ENCODE measurements at places on chromosomes 6 and 20.

DNA sequence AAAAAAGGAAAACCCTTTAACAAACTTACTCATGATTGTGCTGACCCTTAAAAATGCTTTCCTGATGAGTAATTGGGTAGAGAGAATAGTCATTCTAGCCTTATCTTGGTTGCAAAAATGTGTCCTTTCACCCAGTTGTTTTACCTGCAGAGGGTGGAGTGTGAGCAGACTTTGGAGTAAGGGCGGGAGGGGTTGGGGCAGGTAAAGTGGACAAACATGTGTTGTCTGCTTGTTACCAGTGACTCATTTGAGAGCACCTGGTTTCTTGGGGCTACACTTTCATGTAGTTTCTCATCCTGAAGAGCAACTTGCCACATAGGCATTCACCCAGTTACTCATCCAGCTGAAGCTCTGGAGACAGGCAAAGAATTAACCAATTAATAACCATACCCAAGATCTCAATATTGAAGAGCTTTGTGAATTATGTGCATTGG lies 121.1 kb downstream of the TNFRSF21 start:
- no peak for DNase-seq

GRCh38 chr20:32535953-32536823 lies 48.9 kb downstream of the NOL4L start:
- DNase-seq: peak; percentile 66

GRCh38 chr6:38671885-38672467 lies 31.0 kb downstream of the GLO1 start:
- peak; percentile 5 for DNase-seq

- DNase-seq: no peak
These were observed 8.1 kb downstream of the ASIP start for GRCh38 chr20:34249291-34249690.

DNA sequence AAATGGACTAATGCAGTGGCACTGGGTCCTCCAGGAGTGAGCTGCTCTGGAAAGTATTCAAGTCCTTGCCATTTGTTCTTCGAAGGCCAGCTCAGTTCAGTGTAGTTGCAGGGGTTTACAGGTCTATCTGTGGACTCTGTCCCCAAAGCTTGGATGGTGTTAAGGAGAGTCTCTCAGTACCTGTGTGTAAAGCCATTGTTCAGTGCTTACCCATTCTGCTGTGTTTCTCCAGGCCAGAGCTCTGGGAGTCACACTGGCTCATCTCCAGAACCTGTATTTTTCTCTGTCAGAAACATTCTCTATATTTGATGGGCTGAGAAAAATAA lies 66.6 kb downstream of the DTD1 start:
- no peak for DNase-seq

DNA sequence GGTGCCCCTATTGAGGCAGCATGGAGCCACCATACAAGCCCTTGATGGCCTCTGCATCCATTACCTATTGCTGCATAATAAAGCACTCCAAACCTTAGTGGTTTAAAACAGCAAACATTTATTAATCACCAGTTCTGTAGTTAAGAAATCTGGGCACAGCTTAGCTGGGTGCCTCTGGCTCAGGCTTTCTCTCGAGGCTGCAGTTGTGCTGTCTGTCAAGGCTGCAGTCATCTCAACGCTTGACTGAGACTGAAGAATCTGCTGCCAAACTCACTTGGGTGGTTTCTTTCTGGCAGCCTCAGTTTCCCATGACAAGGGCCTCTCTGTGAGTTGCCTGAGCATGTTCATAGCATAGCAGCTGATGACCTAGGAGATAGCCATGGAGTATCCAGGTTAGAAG lies 207.4 kb upstream of the LRFN2 start:
- no peak for DNase-seq

GRCh38 chr6:140979642-140980091 lies 1153.1 kb upstream of the GJE1 start:
- DNase-seq: no peak

DNA sequence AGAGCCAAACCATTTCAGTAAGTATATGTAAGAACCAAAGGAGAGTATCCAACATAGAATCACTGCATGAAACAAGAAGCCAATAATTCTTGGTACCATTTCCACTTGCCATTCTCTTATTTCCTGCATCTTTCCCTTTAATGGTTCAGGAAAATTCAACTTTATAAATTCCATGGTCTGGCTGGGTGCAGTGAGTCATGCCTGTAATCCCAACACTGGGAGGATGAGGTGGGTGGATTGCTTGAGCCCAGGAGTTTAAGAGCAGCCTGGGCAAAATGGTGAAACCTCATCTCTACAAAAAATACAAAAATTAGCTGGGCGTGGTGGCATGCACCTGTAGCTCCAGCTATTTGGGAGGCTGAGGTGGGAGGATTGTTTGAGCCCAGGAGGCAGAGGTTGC lies 21.2 kb downstream of the NHLRC1 start:
- no peak for DNase-seq

GRCh38 chr6:31339210-31339609 lies 17.8 kb downstream of the HLA-B start:
- DNase-seq: no peak

- DNase-seq: no peak
These were observed 1.6 kb upstream of the JAG1 start for GRCh38 chr20:10675450-10675848.

GRCh38 chr6:41275489-41275888 lies 11.0 kb downstream of the TREM1 start:
- no peak for DNase-seq

DNA sequence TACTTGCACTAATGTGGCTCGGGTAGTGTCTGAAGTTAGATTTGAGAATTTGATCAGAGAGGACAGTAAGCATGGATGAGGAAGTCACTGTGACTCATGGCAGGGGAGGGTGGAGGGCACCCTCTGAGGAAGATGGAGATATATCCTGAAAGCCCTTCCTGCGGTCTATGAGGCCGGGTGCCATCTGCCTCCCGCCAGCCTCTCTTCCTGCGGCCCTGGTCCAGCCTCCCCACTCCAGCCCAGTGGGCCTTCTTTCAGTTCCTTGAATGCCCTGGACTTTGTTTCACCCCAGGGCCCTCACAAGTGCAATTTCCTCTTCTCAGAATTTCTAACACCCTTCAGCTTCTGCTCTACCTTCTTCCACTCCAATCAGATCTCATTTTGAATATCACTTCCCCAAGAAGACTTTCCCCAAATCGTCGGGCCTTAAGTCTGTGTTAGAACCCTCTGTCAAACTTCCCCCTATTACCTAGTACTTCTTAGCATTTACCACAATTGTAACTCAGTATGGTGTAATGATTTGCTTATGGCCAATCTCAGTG lies 20.2 kb upstream of the TNFAIP3 start:
- no peak for DNase-seq

DNA sequence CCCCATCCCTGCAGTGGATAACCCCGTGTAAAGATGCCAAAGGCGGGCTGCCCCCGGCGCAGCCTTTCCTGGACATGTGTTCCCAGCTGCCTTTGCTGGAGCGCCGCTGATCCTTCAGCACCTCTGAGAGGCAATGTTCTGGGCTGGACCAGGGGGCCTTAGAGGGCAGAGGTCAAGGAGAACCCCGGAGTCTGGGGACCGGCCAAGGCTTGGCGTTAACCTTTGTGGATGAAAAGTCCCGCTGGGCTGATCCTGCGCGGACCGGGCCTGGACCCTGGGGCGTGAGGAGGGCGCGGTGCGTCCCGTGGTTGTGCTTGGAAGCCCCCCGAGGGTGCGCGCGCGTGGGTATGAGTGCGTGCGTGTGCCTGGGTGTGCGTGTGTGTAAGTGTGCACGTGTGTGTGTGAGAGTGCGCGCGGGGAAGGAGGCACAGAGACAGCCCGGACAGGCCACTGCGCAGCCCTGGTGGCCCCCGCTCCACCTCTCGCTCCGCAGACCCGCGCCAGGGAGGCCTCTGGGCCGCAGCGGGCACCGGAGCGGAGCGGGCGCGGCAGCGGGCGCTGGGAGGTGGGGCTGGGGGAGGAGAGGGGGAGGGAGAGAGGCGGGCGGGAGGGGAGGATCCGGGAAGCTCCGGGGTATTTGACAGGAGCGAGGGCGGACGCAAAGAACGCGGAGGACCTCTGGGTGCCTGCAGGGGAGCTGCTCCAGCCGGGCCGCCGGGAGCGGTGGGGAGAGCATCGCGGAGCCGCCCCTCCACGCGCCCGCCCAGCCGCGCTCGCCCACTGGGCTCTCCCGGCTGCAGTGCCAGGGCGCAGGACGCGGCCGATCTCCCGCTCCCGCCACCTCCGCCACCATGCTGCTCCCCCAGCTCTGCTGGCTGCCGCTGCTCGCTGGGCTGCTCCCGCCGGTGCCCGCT lies at the start of gene SMOC2:
Gene SMOC2, plus strand, starts transcription at position 665 of the 914 bp plus-strand sequence. Its CDS starts 187 bp downstream, at position 852.
- no peak for DNase-seq

DNA sequence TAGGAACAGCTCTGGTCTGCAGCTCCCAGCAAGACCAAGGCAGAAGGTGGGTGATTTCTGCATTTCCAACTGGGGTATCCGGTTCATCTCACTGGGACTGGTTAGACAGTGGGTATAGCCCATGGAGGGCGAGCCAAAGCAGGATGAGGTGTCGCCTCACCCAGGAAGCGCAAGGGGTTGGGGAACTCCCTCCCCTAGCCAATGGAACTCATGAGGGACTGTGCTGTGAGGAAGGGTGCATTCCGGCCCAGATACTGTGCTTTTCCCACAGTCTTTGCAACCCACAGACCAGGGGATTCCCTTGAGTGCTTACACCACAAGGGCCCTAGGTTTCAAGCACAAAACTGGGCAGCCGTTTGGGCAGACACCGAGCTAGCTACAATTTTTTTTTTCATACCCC lies 21.8 kb downstream of the HDDC2 start:
- DNase-seq: no peak

- DNase-seq: no peak
These were observed 76.2 kb upstream of the OLIG3 start for GRCh38 chr6:137570393-137570792.
